ENCODE measurements at places on chromosomes 3 and 15.

- DNase-seq: no peak
Measured at GRCh38 chr15:59315914-59316451, 56.7 kb downstream of the MYO1E start.

DNA sequence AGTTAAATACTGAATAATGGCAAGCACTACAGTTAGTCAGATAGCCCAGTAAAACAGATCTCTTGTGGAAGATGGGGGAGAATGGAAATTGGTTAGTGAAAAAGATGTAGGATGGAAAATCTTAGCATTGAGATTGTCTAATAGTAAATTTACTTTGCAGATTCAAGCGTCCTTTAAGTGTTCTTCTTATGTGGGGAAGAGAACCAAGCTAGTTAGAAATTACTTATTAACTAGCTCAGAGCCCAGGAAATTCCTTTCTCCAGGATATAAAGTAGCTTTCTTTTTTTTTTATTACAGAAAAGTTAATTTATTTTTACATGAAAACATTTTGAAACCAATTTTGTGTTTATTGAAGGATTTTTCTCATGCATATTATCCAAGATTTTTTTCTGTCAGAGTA, 36.7 kb downstream of the TIPARP start:
- DNase-seq: no peak

GRCh38 chr15:25597571-25597970, 158.7 kb upstream of the UBE3A start:
- DNase-seq: no peak

DNA sequence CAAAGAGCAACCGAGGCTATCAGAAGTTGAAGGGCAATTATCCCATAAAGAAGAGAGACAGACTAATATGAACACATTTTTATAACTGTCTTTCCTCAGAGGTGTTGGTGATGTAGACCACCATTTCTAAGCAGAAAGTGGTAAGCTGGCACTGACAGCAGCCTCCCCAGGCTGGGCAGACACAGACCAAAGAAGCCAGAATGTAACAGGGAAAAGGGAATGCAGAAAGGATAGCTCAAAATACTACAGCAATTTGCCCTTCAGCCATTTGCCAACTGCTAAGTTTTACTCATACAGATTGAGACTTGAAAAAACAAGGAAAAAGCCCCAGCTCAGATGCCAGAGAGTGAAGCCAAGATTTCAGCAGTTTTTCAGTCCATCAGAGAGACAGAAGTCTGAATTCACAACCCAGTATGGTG, 73.5 kb upstream of the ABI3BP start:
- DNase-seq: no peak

GRCh38 chr3:28301688-28302087, 46.8 kb upstream of the ZCWPW2 start:
- DNase-seq: no peak

- DNase-seq: no peak
Measured at GRCh38 chr3:40924559-40925141, 274.7 kb upstream of the CTNNB1 start.

DNA sequence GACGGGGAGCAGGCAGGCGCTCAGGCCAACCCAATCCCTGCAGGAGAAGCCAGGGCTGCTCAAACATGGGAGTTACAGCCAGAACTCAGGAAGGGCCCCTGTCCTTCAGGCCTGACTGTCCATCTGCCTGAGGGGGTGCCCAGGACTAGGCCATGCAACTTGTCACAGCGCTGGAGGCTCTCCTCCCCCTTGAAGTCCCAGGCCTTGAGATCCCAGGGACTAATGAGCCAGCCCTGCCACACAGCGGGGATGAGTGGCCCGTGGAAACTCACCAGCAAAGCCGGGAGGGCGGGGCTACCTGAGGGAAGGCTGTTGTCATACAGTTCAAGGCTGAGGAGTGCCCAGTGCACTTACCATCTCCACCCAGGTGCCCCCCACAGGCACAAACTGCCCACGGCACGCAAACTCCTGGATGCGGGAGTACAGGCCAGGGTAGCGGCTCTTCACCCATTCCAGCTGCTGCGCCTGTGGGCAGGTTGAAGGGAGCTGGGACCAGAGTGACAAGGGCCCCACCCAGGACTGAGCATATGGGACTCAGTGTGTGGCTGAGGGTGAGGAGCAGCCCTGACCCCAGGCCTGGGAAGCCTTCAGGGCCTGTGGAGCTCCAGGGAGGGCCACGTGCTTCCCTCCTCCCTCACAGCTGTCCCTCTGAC, 6.3 kb downstream of the MAN2C1 start:
- DNase-seq: no peak

DNA sequence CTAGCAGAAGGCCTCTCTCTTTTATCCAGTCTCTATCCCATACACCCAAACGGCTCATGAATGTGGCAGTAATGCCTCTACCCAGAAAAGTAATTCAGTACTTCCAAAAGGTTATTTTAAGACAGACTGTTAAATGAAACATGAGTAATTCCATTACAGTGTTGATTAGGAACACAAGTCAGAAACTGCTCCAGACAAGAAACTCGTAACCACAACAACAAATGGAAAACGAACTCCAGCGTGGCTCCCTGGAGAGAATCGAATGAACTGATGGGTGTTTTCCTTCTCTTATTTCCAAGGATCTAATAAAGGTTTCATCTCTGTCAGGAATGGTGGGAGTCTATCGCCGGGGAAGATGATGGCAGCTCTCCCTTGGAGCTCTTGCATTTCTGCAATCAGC, 228.4 kb downstream of the MAGI1 start:
- no peak for DNase-seq

- DNase-seq: no peak
Measured at GRCh38 chr15:89576417-89576773, 1.1 kb downstream of the TICRR start.

DNA sequence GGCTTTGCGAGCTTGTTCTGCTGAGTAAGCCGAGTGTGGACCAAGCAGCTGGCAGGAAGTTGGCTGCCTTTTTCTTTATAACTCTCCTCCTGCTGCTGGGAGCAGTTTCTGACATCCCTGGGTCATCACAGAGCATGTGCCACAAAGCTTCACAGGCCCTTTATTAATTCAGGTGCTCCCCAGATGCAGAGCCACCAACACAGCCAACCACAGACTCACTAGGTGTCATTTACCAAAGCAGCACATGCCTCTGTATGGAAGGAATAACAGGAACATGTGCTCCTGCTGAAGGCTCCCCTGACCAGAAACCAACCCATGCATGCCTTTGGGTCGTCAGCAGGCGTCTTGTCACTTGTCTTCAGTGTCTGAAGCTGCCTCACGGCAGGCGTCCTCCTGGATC, 152.5 kb downstream of the ADAMTS17 start:
- no peak for DNase-seq

DNA sequence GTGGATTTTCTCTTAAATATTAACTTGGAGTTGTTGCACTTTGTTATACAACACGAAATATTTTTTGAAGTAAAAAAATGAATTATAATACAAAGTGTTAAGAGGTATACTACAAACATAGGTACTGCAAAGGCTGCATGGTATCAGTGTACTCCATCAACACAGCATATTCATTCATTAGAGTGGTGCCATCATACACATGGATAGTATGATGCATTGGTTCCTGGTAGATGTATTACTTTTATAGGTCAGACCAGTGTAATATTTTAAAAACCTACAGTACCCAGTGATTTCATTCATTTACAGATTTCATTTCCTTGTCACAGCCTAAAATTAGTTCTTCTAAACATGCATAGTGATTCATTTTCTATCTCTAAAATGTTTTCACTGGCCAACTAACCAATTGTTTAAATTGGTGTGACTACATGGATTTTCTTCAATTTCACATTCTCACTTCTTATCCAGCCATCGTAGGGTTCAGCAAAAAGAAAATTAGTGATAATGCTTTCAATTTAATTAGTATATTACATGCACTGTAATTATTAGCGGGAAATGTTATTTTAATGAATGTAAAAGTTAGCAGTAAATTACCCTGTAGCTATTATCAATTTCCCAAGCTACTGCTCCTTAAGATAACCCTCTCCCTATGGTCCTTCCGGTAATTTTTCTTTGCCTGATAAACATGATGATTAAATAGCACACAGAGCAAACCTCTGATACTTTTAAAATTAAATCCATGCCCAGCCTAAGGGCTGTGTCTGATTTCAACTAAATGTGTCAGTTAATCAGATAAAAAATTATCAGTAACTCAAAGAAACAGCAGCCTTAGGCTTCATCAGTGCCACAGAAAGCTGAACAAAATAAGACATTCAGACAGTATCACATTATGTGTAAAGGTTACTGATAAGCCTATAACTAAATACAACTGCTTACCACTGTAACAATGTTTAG, 68.4 kb downstream of the DPH6 start:
- DNase-seq: no peak

GRCh38 chr15:31098491-31098917, 3.0 kb downstream of the TRPM1 start:
- no peak for DNase-seq

DNA sequence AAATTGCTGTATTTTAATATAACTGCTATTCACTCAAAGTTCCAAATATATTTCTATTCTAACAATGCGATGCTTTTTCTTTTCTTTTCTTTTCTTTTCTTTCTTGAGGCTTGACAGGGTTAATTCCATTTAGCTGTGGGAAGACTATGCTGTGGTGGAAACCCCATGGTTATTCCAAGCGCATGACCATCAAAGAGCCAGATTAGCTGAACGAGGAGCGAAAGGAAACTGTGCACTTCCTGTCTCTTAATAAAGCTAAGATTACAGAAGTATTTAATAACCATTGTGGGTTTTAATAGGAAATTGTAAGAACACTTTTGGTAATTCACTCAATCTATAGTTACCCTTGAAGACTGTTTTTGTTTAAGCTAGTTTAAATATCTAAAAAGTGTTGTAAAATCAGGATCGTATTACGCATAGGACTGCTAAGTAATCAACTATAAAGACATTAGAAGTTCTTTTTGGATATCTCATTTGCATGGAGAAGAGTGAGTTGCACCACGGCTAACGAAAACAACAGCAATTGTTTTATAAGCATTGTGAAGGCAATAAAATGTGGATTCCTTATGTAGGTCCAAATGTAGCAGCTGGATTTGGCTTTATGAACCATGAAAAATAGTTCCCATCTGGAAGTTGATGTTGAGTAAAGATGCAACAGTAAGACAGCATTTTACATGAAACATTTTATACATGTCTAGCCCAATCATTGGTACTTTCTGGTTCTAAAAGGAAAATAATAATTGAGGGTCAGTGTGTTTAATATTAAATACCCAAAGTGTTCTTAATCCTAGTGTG, 105.4 kb downstream of the ZIC1 start:
- no peak for DNase-seq

- DNase-seq: no peak
Measured at GRCh38 chr3:150286390-150287147, 121.5 kb upstream of the TSC22D2 start.

DNA sequence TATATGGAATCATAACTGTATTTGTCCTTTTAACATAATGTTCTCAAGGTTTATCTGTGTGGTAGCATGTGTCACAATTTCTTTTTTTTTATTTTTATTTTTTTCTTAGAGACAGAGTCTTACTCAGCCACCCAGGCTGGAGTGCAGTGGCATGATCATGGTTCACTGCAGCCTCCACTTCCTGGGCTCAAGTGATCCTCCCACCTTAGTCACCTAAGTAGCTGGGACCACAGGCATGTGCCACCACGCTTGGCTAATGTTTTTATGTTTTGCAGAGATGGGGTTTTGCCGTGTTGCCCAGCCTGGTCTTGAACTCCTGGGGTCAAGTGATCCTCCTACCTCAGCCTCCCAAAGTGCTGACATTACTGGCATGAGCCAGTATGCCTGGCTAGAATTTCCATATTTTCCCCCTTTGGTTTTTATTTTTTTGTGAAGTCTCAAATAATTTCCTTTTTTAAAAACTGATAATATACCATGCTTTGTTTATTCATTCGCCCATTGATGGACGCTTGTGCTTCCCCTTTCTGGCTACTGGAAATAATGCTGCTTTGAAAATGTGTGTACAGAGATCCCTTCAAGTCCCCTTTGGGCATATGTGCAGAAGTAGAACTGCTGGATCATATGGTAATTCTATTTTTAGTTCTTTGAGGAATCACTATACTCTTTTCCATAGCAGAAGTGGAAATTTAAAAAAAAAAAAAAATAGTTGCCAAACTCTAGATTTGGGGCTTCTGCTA, 28.4 kb downstream of the TMEM40 start:
- no peak for DNase-seq

GRCh38 chr3:32934150-32934742, 17.2 kb upstream of the CCR4 start:
- DNase-seq: no peak

- DNase-seq: no peak
Measured at GRCh38 chr3:136653628-136654027, 98.5 kb downstream of the STAG1 start.

DNA sequence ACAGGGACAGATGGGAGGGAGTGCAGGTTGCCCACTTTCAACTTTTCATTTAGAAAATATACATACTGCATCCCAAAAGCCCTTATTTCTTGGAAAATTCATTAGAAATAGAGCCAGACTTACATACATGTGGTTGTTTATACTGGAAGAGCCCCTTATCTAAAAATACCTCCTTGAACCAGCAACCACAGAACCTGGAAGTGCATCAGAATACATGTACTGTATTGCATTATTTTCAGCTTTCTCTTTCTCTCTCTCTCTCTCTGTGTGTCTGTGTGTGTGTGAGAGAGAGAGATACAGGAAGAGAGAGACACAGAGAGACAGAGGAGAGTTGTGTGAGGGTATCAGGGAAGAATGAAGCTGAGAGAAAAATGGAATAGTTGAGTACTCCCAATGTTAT, 29.5 kb upstream of the LSAMP start:
- no peak for DNase-seq

DNA sequence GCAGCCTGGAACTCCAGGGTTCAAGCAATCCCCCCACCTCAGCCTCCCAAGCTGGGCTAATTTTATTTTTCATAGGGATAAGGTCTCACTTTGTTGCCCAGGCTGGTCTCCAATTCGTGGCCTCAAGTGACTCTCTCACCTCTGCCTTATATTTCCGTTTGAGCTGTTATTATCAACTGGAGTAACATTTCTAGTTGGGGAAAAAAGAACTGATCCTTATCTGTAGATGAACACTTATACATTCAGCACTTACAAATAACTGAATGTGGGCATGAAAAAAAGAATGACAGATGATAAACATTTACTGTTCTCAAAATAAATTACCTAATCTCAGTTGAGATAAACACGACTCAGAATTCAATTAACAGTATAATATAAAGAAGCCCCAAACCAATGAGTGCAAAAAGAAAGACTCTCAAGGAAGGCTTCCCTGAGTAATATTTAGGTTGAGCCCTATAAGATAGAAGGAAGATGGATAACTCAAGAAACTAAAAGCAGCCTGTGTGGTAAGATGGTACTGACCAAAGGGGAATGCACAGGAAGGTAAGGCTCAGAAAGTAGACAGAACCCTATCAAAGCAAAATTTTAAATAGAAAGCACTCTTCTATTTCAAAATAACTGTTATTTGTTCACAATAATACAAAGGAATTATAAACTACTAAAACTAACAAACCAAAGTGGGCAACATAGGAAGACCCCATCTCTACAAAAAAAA, 11.8 kb downstream of the UBE3A start:
- no peak for DNase-seq

- DNase-seq: no peak
Measured at GRCh38 chr3:60431599-60431958, 819.7 kb downstream of the FHIT start.

- no peak for DNase-seq
Measured at GRCh38 chr3:160023476-160023875, 34.8 kb downstream of the IL12A start.
